Stimulated activated CD4-positive, alpha-beta T cell treated with anti-CD3 and anti-CD28 coated beads, Interleukin-4, amount 100 ng/mL, for 48 hours (primary cell): ENCODE measurements at places on chromosomes 3 and 15.

- no peak for DNase-seq
These were observed 47.7 kb upstream of the GYG1 start for GRCh38 chr3:148943506-148944205.

GRCh38 chr3:99873269-99874102 is 55.8 kb downstream of the CMSS1 start:
- DNase-seq = no peak

- no peak for DNase-seq
These were observed 93.0 kb downstream of the PGPEP1L start for GRCh38 chr15:98914626-98915025.

DNA sequence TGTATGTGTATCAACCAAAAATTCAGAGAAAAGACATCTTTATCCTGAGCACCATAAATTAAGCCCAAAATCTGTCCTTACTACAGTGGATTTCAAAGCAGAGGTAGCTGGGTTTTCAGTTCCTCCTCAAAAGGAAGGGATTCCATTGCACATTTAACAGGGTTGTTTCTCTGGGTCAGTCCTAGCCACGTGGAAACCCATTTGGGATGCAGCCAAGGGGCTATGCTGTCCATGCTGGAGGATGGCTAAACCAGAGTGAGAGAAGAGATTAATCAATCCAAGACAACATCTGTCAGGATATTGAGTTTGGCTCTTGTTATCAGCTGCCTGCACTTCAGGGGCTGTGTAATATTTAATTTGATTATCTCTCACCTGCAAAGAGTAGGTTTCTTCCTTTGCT is 28.1 kb downstream of the LSAMP start:
- no peak for DNase-seq

- no peak for DNase-seq
These were observed 24.7 kb upstream of the MCTP2 start for GRCh38 chr15:94206463-94207167.

DNA sequence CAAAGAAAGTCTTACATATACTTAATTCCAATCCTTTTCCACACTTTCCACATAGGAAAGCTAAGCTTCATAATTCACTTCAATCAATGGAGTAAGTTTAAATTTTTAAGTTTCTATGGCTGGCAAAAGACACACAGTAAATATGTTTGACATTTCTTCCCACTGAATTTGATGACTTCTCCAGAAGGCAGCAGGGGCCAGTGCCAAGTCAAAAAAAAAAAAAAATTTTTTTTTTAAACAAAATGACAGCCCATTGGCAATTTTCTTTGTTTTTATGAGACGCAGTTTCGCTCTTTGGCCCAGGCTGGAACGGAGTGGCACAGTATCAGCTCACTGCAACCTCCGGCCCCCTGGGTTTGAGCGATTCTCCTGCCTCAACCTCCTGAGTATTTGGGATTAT is 28.7 kb downstream of the ATP13A3 start:
- DNase-seq = no peak

DNA sequence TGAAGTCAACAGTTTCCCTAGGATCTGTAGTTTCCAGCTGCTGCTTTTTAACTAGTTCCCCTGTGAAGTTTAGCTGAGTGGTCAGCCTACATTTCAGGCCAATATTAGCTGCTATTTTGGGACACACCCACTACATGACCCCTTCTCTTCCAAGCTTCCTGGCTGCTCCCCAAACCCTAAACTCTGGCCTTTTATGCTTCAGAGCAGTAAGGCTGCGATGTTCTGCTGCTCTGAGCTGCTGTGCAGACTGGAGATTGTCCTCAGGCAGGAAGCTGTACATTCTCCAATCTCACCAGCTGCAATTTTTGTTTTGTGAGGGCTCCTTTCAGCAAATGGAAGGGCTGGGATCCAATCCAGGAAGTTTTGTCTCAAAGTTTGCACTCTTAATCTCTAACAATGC is 48.0 kb upstream of the WDR72 start:
- DNase-seq = no peak

DNA sequence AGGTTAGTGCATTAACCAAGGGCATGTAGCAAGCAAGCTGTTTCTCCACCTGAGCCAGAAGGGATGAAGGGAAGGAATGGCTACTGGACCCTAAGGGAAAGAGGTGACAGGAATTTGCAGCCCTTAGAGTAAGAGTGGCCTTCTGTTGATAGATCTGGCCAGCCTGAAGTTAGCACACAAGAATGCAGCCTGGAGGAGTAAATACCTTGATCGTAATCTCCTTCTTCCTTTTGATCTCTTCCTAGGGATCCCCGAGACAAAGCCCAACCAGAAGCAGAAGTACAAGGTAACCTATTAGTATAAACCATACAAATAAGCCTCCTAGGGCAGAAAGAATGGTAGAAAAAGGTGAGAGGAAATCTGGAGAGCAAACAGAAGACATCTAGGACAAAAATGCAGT is 134.6 kb downstream of the ATP8B4 start:
- no peak for DNase-seq

GRCh38 chr3:124156866-124157712 is 165.2 kb upstream of the ROPN1 start:
- DNase-seq = no peak

DNA sequence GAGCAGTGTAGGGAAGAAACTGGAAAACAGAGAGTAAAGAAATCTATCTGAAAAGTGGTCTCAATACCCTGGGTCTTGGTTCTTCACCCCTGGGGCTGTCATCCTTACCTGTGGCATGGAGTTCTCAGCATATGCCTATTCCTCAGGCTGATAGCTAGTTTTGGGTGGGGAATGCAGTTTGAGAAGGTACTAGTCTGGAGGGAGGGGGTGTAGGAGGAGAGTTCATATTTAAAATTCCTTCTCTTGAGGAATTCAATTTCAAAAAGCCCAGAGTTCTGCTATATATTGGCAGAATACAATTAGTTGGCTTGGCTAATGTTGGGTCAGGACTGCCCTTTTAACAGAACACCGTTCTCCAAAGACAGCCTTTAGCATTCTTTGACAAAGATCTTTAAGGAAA is 82.9 kb upstream of the NPHP3 start:
- no peak for DNase-seq

GRCh38 chr3:128128251-128128650 is 4.6 kb upstream of the RUVBL1 start:
- no peak for DNase-seq
